ENCODE measurements at places on chromosomes 3 and 15.

DNA sequence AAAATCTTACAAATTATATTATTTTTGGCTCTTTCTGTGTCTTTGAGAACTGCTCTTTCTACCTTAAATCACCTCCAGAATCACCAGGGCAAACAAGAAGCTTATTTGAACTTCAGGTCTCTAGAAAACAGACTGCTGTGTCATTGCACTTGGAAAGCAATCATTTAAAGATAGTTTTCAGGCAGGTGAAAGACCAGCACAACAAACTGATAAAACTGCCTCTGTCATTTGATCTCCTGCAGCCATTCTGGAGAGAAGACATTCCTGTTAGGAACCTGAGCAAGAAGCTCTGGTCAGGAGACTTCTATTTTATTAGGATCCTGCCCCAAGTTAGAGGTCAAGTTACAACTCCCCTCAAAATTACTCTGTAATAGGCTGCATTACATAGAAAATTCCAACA is 50.7 kb upstream of the AP4E1 start:
- DNase-seq = no peak

DNA sequence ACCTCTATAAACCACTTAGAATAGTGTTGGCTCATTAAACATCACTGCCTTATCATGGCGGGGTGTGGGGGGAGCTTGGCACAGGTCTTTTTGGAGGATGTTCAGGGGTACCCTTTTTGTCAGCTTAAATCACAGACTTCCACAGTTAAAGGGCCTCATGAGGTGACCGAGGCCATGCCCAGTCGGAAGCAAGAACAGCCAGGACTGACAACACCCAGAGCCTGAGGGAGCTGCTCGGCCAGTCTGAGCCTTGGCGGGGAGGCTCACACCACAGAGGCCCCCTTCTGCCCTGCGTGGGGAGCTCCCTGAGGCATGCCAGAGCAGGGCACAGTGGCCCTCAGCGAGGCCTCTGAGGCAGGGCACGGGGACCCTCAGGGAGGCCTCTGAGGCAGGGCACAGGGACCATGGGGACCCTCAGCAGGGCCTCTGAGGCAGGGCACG is 49.5 kb downstream of the UMPS start:
- no peak for DNase-seq

GRCh38 chr3:159796744-159797143 is 191.9 kb upstream of the IL12A start:
- no peak for DNase-seq

GRCh38 chr3:56885879-56886278 is 84.1 kb upstream of the ARHGEF3 start:
- no peak for DNase-seq

GRCh38 chr15:52078876-52079700 is 33.5 kb downstream of the BCL2L10 start:
- DNase-seq = peak; percentile 84

DNA sequence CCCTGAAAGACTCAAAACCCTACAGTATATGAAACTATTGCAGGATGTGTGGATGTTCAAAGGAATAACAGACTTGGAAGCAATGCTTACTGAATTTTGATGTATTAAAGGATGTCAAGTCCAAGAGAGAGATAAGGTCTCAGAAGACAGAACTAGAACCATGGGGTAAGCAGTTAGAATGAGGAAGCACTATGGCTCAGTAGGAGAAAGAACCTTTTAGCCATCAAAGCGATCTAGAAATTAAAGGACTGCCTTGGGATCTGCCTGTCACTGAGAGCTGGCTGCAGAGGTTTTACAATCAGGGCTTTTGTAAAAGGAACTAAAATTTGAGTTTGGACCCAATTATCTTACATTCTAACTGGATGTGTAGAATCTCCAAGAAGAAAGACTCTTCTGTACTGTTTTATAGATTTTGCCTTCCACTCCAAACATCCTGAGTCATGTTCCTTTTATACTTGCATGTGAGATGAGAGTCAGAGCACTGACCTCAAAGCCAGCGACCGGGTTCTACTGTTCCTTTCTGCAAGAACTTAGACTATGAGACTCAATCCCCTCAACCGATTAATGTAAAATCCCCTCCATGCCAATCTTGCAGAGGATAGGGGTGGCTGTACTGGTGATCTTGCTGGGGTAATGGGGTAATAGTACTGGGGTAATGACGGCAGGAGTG is 412.3 kb upstream of the TPRG1 start:
- DNase-seq = no peak

DNA sequence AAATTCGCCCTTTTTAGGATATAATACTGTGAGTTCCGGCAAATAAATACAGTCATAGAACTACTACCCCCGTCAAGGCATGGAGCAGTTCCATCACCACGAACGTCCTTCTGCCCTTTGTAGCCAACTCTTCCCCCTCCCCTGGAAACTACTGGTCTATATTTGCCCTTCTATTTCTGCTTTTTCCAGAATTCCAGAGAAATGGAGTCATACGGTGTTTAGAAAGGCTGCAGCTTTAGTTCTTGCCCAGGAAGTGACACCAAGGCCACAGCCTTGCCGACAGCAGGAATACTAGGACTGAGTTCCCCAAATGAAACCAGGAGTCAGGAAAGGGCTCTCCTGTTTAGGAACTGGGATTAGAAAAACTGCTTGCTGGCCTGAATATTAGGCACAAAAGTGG is 291.2 kb downstream of the FAM43A start:
- no peak for DNase-seq

DNA sequence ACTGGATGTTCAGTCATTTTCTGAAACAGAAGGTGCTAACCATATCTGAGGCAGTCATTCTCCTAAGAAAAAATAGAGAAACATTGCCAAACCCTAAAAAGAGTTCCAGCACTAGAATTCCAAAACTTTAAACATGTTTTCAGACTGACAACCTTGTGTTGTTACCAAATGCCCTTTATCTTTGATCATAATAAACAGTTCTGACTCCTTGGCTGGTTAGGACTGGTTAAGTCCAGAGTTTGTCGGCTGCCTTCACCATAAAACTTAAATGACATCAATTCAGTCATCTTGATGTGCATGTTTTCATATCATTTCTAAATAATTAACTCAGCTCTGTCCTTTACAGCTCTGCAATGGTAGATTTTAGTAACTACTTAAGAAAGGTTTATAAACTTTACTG is 68.0 kb downstream of the COL8A1 start:
- DNase-seq = no peak

DNA sequence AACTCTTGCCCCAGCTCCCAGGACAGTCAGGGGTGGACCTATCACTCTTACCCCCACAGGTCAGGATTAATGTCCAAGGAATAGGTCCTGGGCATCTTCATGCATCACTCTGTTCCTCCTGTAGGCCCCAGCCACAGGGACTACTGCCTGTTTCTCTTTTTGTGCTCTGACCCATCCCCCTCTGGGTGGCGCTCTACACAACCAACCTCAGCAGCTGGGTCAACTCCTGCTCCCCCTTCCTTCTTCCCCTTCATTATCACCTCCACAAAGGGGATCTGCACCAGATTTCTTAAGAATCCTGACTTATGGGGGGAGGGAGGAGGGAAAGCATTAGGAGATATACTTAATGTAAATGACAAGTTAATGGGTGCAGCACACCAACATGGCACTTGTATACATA is 12.2 kb upstream of the TRANK1 start:
- DNase-seq = no peak

DNA sequence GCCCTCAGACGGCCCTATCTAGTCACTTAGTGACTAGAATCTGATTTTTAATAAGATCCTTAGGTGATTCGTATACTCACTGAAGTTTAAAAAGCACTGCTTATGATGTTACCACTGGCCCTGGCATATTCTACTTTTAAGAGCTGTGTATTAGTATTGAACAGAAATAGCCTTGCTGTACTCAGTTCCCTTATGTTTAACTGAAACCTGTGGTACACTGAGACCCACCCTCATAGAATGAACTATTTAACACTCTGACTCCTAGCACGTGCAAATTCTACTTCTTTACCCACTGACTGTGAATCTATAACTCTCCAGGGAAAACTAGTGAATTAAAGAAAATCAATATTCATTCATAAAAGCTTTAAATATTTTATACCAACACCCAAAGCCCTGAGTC is 108.9 kb downstream of the CCNL1 start:
- no peak for DNase-seq

GRCh38 chr15:82890995-82891390 is 61.5 kb downstream of the HOMER2 start:
- DNase-seq = no peak

DNA sequence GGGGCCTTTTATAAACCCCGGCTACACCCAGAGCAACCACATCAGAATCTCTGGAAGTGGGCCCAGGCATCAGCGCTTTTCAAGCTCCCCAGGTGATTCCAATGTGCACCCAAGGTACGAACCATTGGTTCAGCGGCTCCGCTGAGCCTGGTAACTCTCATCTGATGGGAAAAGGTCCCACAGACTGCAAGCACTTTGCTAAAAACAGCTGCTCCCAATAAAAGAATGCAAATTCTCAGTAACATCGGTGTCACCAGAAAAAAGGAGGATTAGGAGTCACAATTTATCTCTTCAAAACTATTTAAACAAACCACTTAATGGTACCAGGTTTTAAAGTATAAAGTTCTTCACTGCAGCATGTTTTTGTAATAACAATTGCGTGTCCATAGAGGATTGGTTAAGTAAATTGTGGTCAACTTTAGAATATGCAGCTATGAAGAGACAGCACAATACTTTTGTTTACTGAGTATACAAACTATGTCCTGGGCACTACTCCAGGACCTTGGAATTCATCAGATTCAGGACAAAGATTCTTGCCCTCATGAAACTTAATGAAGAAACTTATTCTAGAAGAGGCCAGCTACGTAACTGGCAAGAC is 660.7 kb upstream of the ADAMTS9 start:
- DNase-seq = no peak

DNA sequence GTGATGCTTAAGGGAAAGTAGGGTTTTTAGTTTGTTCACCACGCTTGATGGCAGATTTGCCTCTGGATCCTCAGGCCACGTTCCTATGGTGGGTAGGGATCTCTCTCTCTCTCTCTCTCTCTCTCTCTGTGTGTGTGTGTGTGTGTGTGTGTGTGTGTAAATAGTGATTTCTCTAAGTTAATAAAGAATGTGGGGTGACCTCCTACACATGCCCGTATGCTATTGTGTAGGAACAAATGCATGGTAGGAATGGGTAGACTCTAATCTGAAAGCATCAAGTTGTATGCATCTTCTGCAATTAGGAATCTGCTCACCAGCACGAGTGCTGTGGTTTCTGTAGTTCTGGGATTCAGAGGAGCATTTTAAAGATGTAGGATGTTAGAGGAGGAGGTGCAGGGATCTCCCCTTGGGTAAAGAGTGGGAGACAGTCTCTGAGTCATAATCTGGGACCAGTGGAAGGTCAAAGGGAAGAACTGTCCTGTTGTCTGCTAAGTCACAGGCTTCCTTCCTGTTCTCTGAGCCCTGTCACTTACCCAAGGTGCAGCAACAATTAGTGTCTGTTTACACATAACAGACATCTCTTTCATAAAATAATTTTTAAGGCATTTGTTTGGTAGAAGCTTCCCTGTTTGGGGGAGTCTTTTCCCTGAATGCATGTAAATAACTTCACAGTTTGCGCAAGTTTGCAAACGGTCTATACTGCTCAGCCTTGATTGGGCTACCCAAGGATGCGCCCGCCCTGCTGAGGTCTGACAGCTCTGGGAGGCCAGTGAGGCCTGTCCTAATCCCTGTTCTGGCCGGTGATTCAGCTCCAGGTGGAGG is 139.8 kb downstream of the IGF1R start:
- DNase-seq = no peak

- DNase-seq = peak; percentile 83
These were observed 69.7 kb upstream of the CMSS1 start for GRCh38 chr3:99747915-99748314.

DNA sequence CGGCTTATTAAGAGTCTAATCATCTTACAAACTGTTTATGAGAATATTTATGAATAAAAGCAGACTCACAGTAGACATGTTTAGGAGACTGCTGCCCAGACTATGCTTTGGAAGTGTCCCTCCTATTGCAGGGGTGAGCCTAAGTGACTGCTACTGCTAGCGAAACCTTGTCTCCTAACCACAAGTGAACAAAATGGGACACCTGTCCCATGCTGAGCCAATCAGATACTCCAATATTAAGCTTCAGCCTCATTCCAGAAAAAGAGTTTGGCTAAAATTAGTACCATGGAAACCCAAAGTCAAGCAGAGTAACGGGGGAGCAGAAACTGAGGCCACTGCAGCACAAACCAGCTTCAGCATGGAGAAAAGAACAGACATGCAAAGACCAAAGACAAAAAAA is 4.6 kb downstream of the DENND6A start:
- DNase-seq = no peak

- no peak for DNase-seq
These were observed 8.2 kb upstream of the ESYT3 start for GRCh38 chr3:138426211-138426610.

DNA sequence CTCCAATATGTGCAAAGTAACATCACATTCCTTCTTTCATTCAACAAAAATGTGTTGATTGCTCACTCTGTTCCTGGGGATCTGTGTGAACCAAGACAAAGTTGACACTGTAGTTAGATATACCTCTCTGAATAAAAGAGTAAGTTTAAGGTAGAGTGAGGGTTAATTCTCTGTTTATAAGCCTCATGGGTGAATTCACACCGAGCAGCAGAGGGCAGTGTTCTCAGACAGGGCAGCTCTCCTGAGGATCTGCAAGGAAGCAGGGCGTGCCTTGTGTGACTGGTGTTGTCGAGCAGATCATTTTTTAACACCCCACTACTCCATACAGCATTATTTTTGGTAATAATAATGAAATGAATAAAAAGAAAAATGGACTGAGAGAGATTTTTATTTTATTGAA is 34.4 kb downstream of the PAQR9 start:
- peak; percentile 38 for DNase-seq

DNA sequence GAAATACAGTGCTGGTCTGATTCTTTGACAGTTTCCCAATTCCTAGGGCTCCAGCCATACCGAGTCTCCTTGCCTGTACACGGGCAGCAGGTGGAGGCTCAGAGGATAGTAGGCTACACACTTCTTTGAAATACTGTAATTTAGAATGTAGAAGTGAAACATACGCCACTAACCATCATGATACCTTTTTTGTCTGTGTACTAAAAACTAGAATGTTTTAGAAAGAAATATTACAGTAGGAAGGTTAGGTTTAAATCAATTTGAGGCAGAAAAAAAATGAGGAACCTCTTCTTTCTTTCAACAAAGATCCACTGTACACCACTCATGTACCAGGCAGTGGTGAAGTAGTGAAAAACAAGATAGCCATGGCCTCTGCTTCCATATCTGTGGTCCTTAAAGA is 354.7 kb downstream of the MCTP2 start:
- no peak for DNase-seq

DNA sequence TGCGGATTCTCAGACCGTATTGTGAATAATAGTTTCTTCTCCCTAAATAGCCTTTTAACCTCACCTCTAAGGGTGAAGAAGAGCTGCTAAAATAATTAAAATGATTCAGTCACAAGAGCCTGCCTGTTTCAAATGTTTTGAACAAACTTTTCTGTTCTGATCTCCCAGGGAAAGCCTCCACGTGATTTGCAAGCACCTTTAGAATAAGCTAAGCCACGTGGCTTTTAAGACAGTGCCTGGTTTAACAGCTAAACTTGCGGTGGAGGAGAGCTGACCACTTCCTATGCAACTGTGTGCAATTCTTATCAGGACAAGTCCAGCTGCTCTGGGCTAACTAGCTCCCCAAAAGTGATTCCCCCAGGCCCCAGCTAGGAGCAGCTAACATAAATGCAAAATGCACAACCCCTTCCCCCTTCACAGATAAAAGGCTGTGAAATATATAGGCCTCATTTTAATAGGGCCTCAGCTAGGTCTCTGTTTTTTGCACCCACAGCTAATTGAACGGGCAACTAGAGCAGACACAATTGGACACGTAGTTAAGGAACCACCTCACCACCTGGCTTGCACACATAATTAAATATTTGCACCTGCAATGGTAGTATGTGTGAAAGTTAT is 401.2 kb upstream of the NR2F2 start:
- no peak for DNase-seq
